Brain pericyte (primary cell): ENCODE measurements at places on chromosomes 13 and 19.
A peak's percentile ranks its signal among the peaks of the same experiment; 100 is the strongest.

DNA sequence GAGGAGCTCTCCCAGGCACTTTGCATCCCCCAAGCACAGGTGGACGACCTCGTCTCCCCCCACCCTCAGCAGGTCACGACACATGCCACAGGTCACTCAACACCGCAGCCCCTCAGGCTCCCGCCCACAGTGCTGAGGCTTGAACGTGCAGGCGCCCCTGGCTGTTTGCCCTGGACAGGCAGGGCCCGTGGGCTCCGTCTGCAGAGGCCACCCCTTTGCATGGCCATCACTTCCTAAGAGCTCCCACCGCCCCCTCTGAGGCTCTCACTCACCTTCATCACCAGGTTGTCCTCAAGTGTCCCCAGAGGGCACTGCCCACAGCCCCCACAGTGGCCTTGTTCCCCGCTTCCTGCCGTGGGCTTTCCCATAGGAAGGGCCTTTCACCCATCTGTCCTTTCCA is 132.1 kb upstream of the MCF2L start:
- no peak for DNase-seq

DNA sequence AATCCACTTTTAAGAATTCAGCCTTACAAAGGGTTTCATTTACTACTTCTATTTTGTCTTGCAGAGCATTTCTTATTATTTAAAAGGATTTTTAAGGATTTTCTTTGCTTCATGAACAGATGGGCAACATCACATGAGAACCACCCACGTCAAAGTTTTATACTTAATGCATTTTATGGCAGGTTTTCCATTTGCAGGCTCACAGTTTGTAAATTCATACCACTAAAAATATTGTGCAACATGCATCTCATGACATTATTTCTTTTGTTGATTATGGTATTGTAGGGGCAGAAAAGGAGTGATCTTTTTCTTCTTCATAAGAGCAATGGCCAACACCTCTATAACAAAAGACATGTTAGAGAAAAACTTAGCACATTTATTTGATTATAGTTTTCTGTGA is 554.0 kb upstream of the SPRY2 start:
- no peak for DNase-seq

DNA sequence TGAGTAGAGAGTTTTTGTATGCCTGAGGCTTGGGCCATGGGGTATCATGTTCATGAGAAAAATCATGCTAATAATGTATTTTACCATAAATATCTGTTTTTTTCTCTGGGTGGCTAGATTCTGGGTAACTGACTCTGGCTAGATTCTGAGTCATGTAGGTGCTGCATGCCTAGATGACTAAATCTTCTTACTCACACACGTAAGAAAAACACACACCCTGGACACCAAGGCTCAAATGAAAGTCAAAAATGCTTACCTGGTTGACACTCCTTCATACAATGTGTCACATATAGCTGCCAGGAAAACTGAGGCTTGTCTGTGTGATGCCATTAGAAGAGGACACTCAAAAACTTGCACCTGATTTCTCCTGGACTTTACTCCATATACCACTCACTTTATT is 597.4 kb upstream of the SLITRK1 start:
- no peak for DNase-seq

DNA sequence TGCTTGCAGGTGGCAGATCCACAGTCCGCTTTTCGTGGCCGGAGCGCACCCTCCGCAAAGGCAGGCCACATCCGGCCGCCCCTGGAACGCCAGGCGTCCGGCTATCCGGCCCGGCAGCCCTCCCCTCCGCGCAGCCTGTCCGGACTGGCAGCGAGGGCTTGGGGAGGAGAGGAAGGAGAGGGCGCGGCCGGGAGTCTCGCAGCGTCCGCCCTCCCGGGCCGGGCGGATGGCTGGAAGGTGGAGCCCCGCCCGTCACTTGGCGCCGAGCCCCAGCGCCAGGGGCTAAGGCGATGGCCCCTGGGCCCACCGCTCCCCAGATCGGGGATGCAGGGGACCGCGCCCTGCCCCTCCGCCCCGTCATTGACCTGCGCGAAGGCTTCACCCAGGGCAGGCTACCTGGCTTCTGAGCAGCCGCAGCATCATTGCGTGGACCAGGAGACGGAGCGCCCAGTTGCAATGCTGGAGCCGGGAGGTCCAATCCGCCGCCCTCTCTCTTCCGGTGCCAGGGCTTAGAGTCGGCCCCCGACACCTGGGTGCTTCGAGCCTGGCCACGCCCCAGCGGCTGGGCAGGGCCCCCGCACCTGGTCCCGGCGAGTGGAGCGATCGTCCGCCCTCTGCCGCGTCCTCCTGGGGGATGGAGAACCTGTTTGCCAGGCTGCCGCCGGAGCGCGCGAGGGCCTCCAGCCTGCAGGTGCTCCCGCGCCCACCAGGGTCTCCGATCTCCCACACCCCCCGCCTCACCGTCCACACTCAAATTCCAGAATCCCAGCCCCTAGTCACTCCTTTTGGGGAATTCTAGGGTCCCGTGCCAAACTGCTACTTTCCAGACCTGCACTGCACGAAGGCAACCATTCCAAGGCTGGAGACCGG is at the start of gene FUT1:
FUT1 (minus strand) TSS at position 146 of the 870 bp plus-strand sequence. CDS start 1,360 bp downstream, outside the sequence.
- no peak for DNase-seq

DNA sequence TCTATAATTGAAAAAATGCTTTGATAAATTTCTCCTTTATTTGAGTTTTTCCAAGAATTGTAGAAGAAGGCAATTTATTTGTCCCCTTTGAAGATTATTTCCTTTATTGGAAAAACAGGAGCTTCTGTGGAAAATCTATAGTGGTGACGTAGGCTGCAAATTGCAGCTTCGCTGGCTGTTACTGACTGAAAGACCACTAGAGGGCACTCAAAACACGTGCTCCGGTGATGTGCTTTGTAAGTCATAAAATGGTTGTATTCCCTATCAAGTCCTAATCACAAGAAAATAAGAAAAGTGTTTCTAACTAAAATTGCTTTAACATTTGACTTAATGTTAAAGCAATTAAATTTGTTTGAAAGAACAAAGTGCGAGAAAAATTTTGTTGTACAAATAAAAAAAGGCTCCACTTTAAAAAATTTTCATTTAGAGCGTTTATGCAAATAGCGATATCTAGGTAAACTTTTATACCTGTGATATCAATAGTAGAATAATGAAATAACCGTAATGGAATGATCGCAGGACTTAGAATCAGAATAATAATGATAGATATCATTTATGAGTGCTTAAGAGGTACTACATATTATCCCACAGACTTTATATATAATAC is 638.2 kb upstream of the SPRY2 start:
- peak; percentile 46 for DNase-seq
